ENCODE measurements at places on chromosomes 6 and 20.

DNA sequence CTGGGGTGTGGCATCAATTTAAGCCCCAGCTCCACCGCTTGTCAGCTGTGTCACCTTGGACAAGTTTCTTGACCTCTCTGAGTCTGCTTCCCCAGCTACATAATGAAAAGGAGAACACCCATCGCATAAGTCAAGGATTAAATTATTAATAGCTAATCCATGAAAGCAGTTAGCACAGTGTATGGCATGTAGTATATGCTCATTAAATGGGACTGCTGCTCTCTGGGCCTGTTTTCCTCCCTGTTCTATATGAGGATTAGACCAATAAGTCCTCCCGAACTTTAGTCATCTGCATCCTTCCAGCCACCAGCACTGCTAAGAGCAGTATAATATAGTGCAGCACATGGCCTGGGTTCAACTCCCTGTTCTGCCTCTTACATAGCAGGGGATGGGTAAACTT is 19.7 kb downstream of the ETV7 start:
- no peak for DNase-seq

- DNase-seq = no peak
Measured at GRCh38 chr20:53748821-53749421, 155.3 kb upstream of the ZNF217 start.

- no peak for DNase-seq
Measured at GRCh38 chr6:134427721-134428120, 109.8 kb upstream of the SGK1 start.

GRCh38 chr6:74607934-74608333 is 597.9 kb downstream of the COL12A1 start:
- no peak for DNase-seq

DNA sequence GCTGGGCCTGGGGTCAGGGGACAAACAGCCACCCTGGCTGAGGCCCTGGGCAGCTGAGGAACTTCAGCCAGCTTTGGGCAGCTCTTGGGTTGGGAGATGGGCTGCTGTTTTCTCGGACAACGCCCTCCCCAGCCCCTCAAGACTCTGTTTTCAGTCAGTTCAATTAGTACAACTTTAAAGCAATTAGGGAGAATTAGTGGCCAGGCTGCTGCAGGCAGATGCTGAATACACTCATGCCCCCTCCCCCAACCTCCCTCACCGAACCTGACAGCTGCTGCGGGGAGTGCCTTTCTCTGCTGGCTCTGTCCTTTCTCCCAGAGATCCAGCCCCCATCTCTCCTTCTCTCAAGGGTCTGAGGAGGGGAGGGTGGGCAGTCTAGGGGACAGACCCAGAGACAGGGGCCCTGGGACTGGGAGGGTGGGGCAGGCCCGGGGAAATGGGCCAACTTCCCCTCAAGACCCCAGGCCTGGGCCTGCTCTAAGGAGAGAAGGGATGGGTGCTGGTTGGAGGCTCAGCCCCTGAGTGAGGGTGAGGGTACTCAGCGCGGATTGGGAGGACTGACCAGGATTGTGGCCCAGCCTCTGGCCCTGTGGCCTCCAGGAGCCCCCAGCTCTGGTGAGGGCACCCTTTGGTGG is 17.8 kb upstream of the MYT1 start:
- no peak for DNase-seq

- no peak for DNase-seq
Measured at GRCh38 chr6:29850011-29850553, 22.5 kb downstream of the HLA-G start.

DNA sequence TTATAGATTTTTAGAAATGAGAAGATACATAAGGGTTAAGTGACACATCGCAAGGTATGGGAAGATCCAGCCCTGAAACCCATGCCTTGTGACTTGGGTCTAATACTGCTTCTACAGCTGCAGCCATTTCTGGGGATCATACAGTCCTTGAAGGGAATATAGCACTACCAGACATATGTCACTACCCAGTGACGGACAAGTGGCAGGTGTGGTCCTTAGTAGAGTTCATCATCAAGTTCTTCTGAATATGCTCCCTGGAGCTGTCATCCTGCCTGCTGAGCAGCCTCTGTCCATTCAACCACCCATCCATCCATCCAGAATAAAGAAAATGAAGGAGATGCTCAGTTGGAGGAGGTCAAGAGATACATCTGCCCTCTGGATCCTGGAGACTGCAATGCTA is 118.6 kb upstream of the ASF1A start:
- no peak for DNase-seq

- no peak for DNase-seq
Measured at GRCh38 chr6:25334793-25335192, 55.6 kb downstream of the CARMIL1 start.

DNA sequence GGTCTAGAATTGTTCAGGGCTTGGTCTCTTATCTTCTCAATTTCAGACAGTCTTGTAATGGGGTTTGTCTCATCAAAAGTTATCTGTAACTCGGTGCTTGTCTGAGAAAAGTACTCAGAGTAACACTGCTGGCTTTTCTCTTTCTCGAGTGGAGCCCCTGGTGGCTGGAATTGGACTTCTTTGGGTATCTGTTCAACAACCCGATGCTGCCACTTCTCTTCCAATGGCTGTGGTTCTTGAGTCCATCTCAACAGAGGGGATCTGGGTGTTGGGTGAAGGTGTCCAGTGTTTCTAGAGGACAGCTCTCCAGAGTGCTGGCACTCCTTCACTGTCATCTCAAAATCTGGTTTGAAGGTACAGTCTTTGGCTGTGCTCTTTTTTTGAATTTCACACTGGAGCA is 24.6 kb downstream of the DST start:
- DNase-seq = no peak

DNA sequence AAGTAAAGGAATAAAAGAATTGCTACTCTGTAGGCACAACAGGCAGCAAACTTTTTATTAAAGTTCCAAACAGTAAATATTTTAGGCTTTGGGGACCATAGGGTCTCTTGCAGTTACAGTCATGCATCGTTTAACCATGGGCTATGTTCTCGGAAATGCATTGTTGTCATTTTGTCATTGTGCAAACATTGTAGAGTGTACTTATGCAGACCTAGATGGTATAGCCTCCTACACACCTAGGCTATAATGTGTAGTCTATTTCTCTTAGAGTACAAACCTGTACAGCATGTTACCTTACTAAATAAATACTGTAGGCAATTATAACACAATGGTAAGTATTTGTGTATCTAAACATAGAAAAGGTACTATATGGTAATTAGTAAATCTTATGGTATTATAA is 54.7 kb downstream of the CDS2 start:
- no peak for DNase-seq

- no peak for DNase-seq
Measured at GRCh38 chr6:111121789-111122350, 34.6 kb downstream of the SLC16A10 start.

Measured in fibroblast of skin of left quadriceps (primary cell).